ENCODE measurements at places on chromosomes 12 and 14.
A peak's percentile ranks its signal among the peaks of the same experiment; 100 is the strongest.

DNA sequence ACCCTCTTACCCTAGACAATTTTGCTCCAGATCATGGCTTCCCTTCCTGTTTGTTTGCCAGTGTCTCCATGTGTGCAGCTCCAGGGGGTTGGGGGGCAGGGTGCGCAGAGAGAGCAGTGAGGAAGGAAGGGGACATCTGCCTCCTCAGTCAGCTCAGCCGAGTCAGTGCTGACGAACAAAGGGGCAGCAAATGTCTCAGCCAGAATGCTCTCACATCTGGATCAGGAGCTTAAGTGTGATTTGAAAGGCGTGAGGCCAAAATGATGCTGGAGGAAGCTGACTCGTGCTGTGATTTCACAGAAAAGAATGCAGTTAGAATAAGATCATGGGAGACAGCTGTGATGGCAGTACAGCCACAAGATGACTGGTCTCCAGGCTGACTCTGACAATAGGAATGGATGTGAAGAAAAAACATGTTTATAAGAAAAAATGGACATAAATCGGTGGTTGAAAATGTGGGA is 27.1 kb upstream of the CDK17 start:
- H3K27ac ChIP-seq, result peak overlapping the region; percentile 19
- DNase-seq, result no peak
- H3K36me3 ChIP-seq, result no peaks in the 10 kb centered on the region

DNA sequence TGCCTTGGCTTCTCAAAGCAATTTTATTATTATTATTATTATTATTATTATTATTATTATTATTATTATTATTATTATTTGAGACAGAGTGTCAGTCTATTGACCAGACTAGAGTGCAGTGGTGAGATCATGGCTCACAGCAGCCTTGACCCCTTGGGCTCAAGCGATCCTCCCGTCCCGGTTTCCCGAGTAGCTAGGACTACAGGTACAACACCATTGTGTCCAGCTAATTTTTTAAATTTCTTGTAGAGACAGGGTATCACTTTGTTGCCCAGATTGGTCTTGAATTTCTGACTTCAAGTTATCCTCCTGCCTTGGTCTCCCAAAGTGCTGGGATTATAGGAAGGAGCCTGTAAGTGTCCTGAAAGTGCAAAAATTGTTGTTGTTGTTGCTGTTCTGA is 11.6 kb upstream of the AP4S1 start:
- H3K27me3 ChIP-seq, result no peaks in the 10 kb centered on the region
- H3K4me3 ChIP-seq, result no peak overlapping the region
- H3K27ac ChIP-seq, result no peak overlapping the region
- peaks cover 10% of the 10 kb centered on the region for H3K36me3 ChIP-seq

- no peak overlapping the region for H3K4me3 ChIP-seq
- no peaks in the 10 kb centered on the region for H3K36me3 ChIP-seq
- no peak overlapping the region for H3K27ac ChIP-seq
- peaks cover 5% of the 10 kb centered on the region for H3K27me3 ChIP-seq
These were observed 444.3 kb downstream of the NELL2 start for GRCh38 chr12:44431647-44432343.

DNA sequence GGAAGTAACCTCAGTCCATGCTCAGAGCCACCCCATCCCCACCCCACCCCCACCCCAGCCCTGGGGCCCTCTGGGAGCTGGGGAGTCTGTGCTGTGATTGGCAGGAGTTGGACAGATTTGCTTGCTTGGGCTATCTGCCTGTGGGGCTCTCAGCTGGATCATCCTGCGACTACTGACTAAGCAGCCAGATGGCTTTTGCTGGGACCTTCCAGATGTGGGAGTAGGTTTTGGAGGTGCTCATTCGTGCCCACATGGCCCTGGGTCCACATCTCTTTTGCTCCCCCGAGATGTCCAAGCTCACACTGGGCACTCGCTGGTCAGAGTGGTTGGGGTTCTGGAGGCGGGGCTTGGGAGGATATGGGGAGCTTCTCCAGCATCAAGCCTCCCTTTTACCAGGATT is 138.9 kb downstream of the TSPAN9 start:
- no peaks in the 10 kb centered on the region for H3K36me3 ChIP-seq
- H3K4me1 ChIP-seq, result peaks cover 2% of the 10 kb centered on the region
- no peak overlapping the region for H3K4me3 ChIP-seq

DNA sequence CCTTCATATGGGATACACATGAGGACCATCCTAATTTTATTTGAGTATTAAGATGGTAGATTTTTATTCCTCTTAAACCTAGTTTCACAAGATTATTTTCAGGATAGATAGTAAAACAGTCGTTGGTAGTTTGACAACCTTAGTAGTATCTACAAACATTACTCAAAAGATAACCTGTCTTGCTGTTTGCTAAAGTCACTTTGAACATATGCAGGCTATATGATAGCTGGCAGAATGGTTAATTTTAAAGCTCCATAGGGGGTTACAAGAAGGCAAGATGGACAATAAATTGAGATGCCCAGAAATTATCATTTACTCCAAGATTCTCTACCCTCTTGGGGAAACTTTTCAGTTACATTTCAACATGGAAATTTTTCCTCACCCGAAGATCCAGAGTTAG is 525.7 kb downstream of the SOX5 start:
- no peaks in the 10 kb centered on the region for H3K27me3 ChIP-seq
- no peak for DNase-seq
- no peaks in the 10 kb centered on the region for H3K4me1 ChIP-seq
- H3K36me3 ChIP-seq, result no peaks in the 10 kb centered on the region
- no peak overlapping the region for H3K27ac ChIP-seq
- H3K4me3 ChIP-seq, result no peak overlapping the region

DNA sequence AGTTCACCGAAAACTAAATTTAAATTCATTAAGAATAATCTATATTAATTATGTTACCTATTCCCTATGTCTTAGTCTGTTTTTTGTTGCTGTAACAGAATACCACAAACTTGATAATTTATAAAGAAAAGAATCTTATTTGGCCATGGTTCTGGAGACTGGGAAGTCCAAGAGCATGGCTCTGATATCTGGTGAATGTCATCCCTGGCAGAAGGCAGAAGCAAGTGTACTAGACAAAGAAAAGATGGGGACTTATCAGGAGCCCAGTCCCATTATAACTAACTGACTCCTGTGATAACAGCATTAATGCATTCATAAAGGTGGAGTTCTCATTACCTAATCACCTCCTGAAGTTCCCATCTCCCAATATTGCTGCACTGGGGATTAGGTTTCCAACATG is 33.3 kb upstream of the BCAT1 start:
- H3K27ac ChIP-seq, result no peak overlapping the region
- H3K4me1 ChIP-seq, result no peaks in the 10 kb centered on the region
- no peaks in the 10 kb centered on the region for H3K36me3 ChIP-seq
- DNase-seq, result no peak
- peaks cover 4% of the 10 kb centered on the region for H3K27me3 ChIP-seq

DNA sequence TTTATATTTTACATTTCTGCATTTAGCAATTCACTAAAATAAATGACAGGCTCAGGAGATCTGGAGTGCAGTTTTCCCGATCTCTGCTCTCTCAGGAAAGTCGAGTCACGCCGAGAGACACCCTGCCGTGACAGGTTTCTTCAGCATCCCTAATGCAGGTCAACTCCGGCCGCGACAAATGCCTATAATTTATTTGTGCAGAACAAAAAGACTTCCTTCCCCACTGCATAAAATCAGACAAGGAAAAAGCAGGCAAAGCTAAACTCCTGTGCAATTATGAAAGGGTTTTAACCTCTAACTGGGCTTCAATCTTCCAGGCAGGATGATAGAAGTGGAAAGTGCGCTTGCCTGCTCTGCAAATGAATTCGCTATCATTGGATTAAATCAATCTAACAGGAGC is 28.1 kb downstream of the SPRING1 start:
- peaks cover 9% of the 10 kb centered on the region for H3K4me1 ChIP-seq
- H3K4me3 ChIP-seq, result no peak overlapping the region
- H3K27me3 ChIP-seq, result peaks cover 22% of the 10 kb centered on the region
